ENCODE measurements at places on chromosomes 13 and 19. TPM values are rescaled to one million over a fixed set of nuclear protein-coding genes. Genes with fewer than 3 reads are reported as not detected.

GRCh38 chr13:51828730-51829567 lies 16.0 kb downstream of the TMEM272 start:
- DNase-seq = no peak

- DNase-seq = no peak
These were observed 61.4 kb upstream of the NFIC start for GRCh38 chr19:3304871-3305423.

DNA sequence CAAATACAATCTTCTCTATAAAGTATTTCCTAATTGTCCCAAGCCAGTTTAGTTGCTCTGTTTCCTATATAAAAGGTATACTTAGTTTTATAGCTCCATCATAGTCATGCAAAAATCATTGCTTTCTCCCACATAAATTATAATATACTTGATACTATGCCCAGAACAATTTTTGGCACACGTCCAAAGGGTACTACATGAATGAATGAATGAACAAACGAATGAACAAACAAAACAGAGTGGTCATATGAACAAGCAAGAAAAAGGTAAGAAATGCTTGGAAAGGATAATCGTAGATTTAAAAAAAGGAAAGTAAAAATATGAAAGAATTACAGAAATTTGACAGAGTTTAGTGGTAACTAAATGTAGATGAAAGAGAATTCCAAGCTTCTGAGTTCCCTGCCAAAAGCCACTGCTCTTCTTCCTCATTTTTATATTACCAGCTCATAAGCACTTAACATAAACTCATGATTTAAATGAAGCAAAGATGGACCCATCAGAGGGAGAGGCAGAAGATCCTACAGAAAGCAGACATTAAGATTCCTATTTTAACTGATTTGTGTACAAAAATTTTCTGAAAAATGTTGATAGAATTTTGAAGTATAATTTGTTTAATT lies 123.2 kb downstream of the ENOX1 start:
- DNase-seq = no peak

DNA sequence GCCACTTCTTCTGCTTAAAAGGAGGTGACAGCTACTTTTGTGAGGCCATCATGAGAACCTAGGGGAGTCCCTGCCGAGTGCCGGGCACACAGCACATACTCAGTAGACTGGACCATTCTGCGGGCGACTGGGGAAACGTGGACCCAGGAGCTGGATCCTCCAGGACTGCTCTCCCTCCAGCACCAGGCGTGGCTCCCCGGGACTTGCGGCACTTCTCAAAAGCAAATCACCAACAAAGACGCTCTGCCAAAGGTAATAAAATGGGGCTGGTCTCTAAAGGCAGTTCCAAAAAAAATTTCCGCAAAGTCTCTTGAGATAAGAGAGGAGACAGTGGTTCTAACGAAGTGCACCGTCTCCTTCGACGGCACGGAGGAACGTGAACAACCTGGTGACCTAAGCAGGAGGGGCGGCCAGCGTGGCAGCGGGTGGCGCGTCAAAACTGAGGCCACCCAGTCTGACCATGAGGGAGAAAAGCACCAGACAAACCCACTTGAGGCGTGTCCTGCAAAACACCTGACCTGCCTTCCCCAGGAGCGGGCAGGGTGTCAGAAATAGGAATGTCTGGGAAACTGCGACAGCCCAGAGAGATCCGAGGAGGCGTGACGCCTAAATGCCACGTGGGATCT lies 1.4 kb upstream of the TMPRSS9 start:
- no peak for DNase-seq

CD209 gene
- polyA plus RNA-seq = not detected

DNA sequence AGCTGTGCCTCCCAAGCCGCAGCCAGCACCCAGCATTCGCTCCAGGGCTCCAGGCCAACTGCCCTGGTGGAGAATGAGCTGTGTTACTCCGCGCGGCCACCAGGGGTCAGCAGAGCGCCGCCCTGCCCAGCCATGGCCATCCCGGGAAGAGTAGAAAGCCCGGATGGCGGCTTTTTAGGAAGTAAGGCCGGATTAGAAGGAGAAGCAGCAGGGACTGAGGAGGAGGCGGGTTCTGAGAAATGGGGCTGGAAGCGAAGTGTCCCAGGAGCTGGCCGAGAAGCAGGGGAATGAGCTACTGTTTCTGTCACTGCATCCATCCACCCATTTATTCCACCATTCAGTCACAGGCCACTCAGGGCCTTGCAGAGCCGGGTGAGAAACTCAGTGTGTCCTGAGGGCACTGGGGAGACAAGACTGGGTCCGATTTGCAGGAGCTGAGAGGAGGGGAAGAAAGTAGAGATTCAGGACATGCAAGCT lies 6.6 kb upstream of the NPAS1 start:
- no peak for DNase-seq

IGFLR1 gene
- polyA plus RNA-seq = 1.1 TPM

GRCh38 chr13:91845612-91846011 lies 447.2 kb downstream of the GPC5 start:
- DNase-seq = no peak

DNA sequence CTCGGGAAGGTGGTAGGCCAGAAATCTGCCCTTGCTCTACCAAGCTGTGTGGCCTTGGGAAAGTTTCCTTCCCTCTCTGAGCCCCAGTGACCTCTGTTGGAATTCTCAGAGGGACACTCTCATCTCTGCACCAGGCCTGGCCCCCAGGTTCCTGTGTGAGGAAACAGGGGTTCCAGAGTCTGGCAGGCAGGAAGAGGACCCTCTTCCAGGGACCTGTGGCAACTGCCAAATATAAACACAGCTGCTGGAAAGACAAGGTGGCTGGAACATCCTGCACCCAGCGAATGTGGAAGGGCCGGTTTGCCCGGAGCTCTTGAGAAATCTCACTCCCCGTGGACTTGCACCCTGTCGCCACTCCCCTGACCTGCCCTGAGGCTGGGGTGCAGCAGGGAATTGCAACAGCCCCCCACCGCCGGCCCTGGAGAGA lies 52.8 kb downstream of the GADD45B start:
- no peak for DNase-seq

Data from BJ (cell line).